ENCODE measurements at places on chromosomes 3 and 15.

GRCh38 chr15:88624971-88625490, 3.9 kb downstream of the AEN start:
- no peak for DNase-seq

DNA sequence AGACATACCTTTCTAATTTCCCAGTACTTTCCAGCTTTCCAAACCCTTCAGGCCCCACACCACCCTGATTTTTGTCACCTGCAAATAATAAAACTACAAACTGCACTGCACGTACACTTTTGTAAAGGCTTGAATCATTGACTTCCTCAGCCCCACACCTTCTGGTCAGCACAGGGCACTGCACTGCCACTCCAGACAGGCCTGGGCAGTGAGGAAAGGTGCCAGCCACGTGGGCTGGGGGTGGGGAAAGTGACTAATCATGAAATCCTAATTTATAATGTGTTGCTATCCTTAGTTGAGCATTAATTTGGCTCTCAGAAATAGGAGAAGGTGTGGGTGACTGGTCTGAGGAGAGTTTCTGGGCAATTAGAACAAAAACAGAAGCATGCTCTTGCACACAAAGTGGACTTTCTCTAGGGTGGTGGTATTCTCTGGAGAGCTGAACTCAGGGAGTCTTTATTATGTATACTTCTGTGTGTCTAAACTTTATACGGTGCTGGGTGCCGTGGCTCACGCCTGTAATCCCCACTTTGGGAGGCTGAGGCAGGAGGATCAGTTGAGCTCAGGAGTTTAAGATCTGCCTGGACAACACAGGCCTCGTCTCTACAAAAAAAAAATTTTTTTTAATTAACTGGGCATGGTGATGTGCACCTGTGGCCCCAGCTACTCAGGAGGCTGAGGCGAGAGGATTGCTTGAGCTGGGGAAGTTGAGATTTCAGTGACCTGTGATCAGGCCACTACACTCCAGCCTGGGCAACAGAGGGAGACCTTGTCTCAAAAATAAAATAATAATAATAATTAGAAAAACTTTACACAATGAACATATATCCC, 58.2 kb upstream of the FLNB start:
- no peak for DNase-seq

GRCh38 chr15:29050870-29051269, 165.1 kb downstream of the APBA2 start:
- no peak for DNase-seq

DNA sequence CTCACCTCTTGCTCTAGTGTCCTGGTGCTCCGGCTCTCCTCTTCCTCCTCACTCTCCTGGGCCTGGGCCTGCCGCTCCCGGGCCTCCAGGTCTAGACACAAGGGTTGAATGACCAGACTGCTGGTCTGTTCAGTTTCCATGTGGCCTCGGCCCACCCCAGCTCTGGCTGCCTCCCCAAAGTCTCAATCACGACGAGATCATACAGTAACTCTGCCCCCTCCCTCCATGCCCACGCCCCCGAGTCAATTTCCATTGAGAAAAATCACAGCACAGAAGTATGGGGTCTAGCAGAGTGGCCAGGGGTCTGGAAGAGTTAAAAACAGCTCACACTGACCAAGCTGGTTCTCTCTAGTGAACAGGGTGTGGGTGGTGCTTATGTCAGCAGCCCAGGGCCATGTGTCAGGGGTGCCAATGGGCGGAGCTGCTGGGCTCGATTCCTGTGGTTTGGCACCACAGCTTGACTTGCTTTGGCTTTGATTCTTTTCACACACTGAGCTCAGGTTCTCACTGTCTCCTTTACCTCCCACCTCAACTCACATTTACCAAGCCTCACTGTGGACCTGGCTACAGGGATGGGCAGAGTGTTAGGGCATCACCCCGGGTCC, 6.9 kb downstream of the C15orf62 start:
- DNase-seq = no peak

DNA sequence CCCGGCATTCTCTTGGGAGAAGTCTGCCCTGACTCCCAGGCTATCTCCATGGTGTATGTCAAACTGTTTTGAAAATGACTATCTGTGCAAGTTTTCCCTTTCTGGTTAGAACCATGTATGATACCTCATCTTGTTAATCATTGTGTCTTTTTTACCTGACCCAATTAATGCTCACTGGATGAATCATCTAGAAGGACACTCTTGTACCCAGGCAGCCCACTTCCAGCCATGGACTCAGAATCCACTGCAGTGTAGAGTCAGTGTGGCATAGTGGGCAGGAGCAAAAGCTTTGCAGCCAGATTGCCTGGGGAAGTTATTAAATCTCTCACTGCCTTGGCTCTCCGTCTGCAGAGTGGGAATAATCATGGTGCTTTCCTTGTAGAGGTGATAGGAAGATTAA, 1.2 kb downstream of the FAM3D start:
- DNase-seq = no peak

DNA sequence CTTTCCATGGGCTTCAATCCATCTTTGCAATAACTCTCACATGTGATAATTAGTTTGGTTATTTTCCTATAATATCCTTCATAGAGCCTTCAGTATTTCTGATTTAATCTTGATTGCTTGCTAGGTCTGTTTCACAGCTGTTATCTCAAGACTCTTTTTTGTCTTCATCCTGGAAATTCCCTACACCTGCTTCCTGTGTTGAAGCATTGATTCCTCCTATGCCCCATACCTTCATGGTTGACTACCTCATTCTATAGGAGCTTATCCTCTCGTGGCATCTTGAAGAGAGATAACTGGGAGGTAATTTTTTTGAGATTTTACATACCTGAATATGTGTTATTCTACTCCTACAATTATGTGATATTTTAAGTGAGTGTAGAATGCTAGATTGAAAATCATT, 26.7 kb downstream of the PIK3CA start:
- no peak for DNase-seq
